RCC 7860 (cell line): ENCODE measurements at places on chromosomes 4 and X.

DNA sequence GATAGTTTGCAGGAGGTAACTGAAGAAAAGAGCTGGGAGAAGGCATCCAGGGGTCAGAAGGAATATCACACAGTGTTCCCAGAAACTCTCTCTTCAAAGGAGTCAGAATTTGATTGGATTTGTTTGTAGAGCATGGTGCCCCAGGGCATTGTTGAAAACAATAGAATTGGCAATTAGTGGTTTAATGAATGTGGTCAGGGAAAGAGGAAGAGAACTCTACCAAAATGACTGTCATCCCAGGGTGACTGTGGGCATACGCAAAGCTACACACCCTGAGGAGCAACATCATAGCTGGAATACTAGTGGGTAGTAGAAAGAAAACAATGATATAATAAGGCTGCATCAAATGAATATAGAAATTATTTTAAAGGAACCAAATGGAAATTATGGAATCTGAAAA is 21.5 kb downstream of the TNIP2 start:
- DNase-seq = no peak

DNA sequence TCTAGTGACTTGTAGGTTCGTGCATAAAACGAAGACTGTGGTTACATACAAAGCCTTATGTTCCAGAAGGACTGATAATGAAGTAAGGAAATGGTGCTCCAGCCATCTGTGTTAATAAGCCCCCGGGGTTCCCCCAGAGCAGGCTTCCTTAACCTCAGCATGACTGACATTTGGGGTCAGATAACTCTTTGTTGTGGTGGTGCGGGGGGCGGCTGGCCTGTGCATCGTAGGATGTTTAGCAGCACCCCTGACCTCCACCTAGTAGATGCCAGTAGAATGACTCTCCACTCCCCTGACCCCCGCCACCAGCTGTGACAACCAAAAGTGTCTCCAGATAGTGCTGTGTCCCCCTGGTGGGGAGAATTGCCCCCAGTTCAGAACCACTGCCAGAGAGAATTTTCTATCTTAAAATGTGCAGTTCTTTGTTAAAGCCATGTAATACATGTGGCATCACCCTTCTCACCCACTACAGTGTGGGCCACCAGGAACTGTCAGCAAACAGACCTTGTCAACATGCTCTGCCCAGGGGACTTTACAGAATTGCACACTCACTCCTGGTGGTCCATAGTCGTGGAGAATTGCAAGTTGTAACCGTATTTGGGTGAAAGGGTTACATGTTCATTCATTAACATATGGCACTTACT is 7.5 kb downstream of the SH3KBP1 start:
- no peak for DNase-seq

- DNase-seq = no peak
These were observed 1.6 kb downstream of the METAP1 start for GRCh38 chr4:98997166-98997565.

DNA sequence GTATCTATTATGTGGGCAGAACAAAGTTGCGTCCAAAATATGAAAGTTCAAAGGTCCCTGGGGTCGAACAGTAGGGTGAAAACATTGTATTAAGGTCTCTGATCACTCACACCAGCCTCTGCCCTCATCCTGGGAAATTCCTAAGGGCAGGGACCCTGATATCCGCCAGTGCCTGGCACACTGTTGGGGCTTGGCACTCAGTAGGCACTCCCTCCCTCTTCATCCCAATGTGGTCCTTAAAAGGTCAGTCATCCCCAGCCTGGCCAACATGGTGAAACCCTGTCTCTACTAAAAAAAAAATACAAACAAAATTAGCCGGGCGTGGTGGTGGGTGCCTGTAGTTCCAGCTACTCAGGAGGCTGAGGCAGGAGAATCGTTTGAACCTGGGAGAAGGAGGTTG is 6.3 kb downstream of the NDUFB11 start:
- no peak for DNase-seq

- no peak for DNase-seq
These were observed at the start of gene AR for GRCh38 chrX:67543818-67544217. Gene AR (plus strand): TSS chrX:67544021. CDS start chrX:67545147, 1,126 bp downstream.

- no peak for DNase-seq
These were observed 652.1 kb downstream of the ANKRD50 start for GRCh38 chr4:124060261-124060918.

DNA sequence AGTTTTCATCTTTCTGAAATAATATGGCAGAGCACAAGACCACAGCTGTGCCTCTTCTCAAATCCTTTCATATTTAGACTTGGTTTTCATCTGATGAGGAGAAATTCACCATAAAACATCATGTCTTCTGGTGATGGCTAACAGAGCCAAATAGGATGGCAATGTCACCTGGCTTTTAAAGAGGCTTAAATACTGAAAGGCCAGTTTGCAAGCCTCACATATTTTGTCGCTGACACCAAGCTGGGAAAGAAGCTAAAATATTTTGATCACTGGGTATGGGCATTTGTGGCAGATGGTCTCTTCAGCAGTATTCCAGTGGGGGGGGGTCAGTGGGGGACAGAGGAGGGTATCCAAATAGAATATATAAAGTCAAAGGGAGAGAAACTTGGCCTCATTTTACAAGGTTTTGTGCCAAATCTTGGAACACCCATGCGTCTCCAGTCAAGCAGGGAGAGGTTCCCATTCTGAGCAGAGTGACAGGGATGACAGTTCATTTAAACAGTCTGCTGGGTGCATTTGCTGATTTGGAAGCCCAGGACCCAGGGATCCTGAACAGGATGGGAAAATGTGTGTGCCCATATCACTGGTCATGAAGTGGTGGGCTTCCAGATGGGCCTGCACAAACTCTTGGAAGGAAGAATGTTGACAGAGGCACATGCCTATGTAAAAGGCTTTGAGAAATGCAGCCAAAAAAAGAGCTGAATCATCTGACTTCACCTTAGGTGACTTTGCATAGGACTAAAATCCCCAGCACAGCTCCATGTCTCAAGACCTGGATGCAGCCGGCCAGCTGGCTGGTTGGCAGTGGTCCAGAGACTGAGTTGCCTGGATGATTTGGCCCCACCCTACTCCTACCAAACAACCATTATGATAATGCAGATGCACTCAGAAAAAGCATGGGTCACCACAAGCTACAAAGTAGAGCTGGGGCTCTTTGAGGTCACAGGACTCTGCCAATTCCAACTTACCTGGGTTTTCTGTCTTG is 484.4 kb upstream of the NR3C2 start:
- DNase-seq = no peak

GRCh38 chr4:1232661-1233621 is 16.0 kb downstream of the CTBP1 start:
- no peak for DNase-seq

GRCh38 chrX:17768997-17769396 is 31.7 kb downstream of the SCML1 start:
- no peak for DNase-seq

DNA sequence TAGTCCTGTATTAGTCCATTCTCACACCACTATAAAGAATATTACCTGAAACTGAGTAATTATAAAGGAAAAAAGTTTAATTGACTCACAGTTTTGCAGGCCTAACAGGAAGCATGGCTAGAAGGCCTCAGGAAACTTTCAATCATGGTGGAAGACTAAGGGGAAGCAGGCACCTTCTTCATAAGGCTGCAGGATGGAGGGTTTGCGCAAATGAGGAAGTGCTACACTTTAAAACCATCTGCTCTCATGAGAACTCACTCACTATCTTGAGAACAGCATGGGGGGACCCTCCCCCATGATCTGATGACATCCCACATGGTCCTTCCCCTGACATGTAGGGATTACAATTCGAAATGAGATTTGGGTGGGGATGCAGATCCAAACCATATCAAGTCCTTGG is 12.1 kb upstream of the MAGEA11 start:
- no peak for DNase-seq

GRCh38 chr4:3703677-3704521 is 62.3 kb upstream of the ADRA2C start:
- DNase-seq = no peak

DNA sequence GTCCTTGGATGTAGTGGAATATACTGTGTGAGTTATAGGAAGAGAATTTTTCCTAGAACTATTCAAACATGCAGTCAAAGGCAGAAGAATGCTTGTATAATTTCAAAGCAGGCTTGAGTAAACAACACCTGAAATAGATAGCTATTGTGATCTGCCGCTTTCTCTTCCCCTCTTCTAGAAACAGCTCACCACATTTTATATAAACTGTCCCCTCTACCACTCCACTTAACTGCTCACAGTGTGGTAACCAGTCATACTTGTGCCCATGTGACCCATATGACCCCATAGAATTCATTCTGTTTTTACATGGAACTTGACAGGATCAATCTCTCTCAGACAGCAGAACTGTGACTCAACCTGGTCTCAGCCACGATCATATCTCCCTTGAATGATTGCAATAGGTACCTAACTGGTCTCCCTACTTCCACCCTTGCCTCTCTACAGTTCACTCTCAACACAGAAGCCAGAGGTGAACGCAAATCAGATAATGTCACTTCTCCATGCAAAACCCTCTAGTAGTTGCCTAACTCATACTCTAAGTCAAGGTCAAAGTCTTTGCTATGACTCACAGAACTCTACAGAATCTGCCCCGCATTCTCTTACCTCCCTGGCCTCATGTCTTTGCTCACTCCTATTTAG is 85.6 kb upstream of the EFHC2 start:
- DNase-seq = no peak

DNA sequence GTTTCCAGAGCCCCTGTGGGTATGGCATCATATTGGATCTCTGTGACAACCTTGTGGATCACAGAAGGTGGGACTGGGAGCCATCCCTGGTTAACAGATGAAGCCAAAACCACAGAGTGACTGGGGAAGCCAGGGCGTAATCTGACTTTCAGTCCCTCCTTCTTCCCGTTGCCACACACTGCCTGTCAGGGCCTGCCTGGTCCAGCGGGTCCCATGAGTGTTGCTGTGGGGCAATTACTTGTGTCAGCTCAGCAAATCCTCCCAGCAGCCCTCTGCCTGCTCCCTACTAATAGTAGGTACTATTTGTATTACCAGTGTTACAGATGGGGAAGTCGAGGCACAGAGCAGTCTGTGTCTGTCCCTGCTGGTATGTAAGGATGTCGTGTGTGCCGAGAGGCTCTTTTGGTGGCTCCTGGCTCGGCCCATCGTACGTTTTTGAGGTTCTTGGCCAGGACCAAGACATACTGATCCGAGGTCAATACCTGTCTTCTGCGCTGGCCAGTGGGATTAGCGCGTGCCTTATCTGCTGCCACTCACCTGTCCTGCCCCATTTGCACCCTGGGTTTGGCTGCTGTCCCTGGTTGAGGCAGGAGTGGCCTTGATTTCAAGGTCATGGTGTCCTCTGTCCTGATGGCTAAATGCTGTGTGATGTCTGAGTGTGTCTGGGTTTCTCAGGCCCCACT is 5.7 kb downstream of the NSG1 start:
- no peak for DNase-seq

GRCh38 chr4:26723216-26723615 is 137.4 kb upstream of the STIM2 start:
- no peak for DNase-seq

GRCh38 chrX:15874672-15875071 is 20.1 kb upstream of the AP1S2 start:
- no peak for DNase-seq

DNA sequence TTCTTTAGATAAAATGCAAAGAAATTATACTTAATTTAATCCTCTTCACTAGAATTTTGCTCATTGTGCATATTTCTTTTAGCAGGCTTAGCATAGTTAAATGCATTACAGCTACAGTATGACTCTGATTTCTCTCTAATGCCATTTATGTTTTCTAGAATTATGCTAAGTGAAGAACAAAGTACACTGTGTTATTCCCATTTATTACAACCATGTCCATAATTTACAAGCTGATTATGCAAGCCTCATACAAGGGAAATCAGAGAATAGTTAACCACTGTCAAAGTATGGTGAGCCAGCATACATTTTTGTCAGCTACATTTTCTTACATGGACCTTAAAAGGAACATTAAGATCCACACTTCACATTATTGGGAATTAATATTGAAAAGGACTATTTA is 99.1 kb downstream of the MAB21L2 start:
- no peak for DNase-seq
